Activated T-cell treated with anti-CD3 and anti-CD28 coated beads, Interleukin-2, amount 50 U/mL, for 72 hours (primary cell): ENCODE measurements at places on chromosomes 12 and 14. TPM values are rescaled to one million over a fixed set of nuclear protein-coding genes. Genes with fewer than 3 reads are reported as not detected.
A peak's percentile ranks its signal among the peaks of the same experiment; 100 is the strongest.

DNA sequence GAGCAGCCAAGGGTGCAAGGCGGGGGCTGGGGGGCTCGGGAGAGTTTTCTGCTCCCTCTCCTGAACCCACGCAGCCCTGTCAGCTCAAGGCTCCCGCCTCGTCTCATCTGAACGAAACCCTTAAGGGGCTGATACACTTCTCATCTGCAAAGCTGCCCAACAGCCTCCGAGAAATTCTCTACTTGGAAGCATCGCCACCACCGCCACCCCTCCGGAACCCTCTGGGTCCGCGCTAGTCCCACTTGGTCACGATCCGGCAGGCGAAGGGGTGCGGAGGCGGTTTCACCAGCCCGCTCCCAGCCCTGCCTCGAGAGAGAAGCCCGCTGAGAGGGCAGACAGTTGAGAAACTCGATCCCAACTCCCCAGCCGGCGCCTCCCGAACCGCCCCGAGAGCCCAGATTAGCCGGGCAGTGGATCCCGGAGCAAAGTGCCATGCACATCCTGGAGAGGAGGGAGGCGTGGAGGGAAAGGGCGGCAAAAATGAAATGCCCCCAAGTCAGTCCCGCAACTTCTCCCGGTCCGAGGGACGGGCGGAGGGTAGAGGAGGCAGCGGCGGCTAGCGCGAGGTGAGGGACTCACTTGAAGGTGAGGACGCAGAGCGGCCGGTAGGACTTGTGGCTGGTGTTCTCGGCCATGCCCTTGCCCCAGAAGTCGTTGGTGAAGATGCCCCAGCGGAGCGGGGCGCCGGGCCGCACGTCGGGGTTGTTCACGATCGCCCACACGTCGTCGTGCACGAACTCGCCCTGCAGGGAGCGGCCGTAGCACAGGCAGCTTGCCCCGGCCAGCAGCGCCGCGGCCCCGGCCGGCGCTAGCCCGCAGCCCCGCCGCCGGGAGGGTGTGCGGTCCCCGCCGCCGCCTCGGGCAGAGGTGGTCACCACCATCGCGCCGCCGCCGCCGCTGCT is 620 bp downstream of the TMTC1 start:
- H3K4me3 ChIP-seq: peak overlapping the region; percentile 76
- H3K27me3 ChIP-seq: peaks cover 24% of the 10 kb centered on the region
- peak; percentile 15 for DNase-seq
- peaks cover 13% of the 10 kb centered on the region for H3K4me1 ChIP-seq
- H3K27ac ChIP-seq: no peak overlapping the region
- H3K36me3 ChIP-seq: no peaks in the 10 kb centered on the region

DNA sequence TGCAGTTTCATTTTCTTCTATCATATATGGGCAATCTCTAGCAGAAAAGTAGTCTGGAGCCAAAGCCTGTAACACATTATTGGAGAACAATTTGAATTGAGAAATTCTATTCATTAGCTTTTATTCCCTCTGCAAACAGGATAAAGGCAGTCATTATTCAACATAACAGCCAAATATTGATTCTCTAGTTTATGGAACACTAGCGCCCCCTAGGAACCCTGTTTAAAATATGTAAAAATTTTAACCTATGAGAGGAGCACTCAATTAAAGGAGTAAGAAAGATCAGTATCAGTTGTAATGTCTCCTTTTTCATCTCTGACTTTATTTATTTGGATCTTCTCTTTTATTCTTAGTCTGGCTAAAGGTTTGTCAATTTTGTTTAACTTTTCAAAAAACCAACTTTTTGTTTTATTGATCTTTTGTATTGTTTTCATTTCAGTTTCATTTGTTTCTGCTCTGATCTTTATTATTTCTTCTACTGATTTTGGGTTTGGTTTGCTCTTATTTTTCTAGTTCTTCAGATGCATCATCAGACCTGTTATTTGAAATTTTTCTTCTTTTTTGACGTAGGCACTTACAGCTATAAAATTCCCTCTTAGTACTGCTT is 4.8 kb upstream of the LMNTD1 start:
- H3K36me3 ChIP-seq: peaks cover 8% of the 10 kb centered on the region
- no peak overlapping the region for H3K4me3 ChIP-seq
- no peaks in the 10 kb centered on the region for H3K27me3 ChIP-seq
- peaks cover 10% of the 10 kb centered on the region for H3K4me1 ChIP-seq
- DNase-seq: peak; percentile 23
- peak overlapping the region; percentile 39 for H3K27ac ChIP-seq

Gene GNB3
- total RNA-seq: 0.95 TPM

Gene ANKRD33
- total RNA-seq: not detected

Gene LIN52
- total RNA-seq: 15.7 TPM
